ENCODE measurements at places on chromosomes 1 and 21.
A peak's percentile ranks its signal among the peaks of the same experiment; 100 is the strongest.

DNA sequence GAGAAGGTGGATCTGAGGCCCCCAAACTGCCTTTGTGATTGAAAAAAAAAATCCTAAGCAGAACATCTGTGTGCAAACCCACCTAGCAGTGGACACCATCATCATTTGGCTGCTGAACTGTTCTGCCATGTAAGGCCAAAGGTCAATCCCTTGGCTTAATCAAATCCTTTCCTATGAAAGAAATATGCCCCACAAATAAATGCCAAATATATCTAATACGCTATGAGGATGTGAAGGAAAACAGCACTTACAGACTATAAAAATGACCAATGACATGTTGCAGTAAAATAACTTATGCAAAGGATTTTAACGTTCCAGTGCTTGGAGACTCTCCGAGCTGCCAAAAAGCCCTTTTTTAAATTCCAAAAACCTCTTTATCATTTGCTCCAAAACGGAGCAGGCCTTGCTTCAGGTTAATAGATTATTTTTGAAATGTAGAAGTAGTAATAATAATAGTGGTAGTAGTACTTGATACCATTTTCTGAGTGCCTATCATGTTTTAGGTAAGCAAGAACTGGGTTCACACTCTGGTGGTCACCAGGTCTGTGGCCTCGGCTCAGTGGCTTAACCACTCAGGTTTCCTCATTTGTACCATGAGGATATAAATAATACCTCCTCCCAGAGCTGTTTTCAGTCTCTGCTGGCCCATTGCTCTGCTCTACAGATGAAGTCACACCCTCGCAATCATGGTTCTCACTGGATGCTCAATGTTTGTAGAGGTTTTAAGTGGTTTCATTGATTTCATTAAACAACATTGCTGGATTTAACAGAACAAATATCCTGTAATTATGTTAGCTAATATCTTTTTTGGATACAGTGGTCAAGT lies 47.9 kb upstream of the EDEM3 start:
- no peak for DNase-seq

DNA sequence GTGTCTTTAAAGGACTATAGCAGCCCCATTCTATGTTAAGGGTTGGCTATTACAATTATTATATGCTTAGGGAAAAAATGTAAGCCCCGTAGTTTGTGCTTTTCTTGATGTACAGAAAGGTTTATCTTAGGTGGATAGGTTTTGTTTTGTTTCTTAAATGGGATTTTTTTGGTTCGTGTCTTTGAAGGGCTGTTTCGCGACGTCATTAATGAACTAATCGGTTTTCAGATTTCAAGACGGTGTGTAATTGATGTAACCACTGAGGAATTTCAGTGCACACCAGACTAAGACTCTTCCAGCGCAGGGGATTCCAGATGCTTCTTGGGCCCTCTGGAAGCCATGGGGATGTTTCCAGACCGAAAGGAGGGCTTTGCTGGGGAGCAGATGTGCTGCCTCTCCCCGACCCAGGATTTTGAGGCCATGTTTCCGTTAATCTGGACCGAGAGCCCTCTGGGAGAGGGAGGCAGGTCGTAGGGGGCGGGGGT lies 4.8 kb upstream of the SIM2 start:
- no peak for DNase-seq

DNA sequence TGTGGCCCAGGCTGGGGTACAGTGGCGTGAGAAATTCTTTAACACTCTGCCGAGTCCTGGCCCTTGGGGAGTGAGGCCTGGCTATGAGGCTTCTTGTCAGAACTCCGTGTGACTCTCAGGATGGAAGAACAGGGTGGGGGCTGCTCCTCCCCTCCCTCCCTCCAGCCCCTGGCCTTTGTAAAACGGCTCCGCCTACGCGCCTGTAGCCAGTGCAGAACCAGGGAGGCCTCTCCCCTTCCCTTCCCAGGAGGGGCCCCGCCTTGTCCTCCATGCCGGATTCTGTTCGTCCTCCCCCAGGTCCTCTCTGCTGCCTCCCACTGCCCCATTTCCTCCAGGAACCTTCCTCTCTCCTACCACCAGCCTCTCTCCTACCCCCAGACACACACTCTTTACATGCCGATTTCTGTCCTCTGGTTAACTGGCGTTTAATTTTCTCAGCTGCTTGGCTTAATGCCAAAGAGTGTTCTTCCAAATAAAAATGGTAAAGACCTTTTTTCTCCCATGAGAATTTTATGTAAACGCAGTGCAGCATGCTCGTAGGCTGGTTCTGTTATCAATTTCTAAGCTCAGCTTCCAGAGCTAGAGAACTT lies 21.0 kb downstream of the PDE9A start:
- DNase-seq, result no peak

- peak; percentile 11 for DNase-seq
Measured at GRCh38 chr1:182841368-182841988, 2.3 kb downstream of the DHX9 start.

GRCh38 chr1:225209153-225209552 lies 218.7 kb downstream of the LBR start:
- no peak for DNase-seq

DNA sequence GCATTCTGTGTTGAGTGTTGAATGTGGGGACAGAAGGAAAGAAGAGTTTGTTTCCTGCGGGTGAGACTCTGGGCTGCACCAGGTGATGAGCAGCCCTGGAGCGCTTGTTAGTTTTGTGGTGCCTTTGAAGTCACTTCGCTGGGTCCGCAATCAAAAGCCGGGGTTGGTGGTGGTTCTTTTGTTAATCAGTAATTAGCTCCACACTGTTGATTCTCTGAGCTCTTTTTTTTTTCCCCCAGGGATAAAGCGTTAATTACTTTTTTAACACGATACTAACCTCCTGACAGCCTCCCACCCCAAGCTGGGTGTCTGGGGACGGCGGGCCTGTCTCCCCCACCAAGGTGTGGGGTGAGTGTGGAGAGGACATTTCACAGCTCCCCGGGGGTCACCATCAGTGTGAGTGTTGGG lies 56.6 kb downstream of the AGPAT3 start:
- no peak for DNase-seq

- DNase-seq, result no peak
Measured at GRCh38 chr1:29511436-29511835, 275.1 kb downstream of the PTPRU start.

DNA sequence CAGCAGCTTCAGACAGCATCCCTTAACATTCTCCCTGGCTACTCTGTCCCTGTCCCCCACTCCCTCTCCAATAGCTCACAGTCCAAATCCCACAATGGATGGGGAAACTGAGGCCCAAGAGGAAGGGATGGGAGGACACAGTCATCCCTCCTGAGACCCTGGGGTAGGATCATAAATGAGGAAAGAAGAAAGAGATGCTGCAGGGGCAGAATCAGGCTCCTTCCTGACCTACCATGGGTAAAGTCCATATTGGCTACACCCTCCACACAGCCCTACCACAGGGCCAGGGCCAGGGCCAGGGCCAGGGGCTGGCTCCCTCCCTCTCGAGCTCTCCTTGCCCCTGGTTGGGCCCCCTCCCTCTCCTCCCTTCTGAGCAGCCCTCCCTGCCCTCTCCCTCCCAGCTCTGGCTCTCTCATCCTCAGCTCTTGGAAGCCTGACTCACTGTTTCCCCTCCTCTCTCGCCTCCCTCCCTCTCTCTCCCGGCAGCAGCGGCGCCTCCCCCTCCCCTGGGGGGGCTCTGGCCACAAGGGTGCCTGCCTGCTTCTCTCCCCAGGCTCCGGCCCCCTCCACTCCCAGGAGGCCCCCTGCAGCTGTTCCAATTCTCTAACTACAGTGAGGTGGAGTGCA lies 4.9 kb downstream of the AHDC1 start:
- DNase-seq, result peak; percentile 53

- no peak for DNase-seq
Measured at GRCh38 chr21:28752131-28752530, 240.5 kb downstream of the LTN1 start.

DNA sequence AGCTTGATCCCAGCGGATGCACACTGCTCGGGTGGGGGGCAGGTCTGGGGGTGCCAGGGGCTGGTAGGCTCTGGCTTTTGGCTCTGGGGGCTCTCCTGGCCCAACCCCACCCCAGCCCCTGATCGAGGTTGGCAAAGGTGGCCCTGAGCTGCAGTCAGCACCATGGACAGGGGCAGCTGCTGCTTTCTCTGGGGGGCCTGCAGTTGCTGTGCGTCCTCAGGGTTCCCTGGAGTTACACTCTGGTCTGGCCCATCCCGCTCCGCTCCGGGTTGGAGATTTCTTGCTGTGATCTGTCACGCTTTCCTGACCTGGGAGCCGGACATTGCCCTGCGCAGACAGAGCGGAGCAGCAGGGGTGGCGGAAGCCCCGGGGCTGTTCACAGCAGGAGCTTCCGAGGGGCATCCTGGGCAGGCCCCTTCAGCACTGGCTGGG lies 8.0 kb upstream of the PLCH2 start:
- DNase-seq, result no peak

GRCh38 chr1:107525961-107526360 lies 385.1 kb downstream of the NTNG1 start:
- DNase-seq, result no peak

GRCh38 chr1:154747740-154748404 lies 122.2 kb downstream of the KCNN3 start:
- peak; percentile 63 for DNase-seq

GRCh38 chr1:218679391-218679790 lies 334.3 kb downstream of the TGFB2 start:
- DNase-seq, result peak; percentile 41

GRCh38 chr21:17784180-17784598 lies 35.0 kb downstream of the C21orf91 start:
- no peak for DNase-seq

- no peak for DNase-seq
Measured at GRCh38 chr21:18275781-18276180, 31.1 kb downstream of the CHODL start.

DNA sequence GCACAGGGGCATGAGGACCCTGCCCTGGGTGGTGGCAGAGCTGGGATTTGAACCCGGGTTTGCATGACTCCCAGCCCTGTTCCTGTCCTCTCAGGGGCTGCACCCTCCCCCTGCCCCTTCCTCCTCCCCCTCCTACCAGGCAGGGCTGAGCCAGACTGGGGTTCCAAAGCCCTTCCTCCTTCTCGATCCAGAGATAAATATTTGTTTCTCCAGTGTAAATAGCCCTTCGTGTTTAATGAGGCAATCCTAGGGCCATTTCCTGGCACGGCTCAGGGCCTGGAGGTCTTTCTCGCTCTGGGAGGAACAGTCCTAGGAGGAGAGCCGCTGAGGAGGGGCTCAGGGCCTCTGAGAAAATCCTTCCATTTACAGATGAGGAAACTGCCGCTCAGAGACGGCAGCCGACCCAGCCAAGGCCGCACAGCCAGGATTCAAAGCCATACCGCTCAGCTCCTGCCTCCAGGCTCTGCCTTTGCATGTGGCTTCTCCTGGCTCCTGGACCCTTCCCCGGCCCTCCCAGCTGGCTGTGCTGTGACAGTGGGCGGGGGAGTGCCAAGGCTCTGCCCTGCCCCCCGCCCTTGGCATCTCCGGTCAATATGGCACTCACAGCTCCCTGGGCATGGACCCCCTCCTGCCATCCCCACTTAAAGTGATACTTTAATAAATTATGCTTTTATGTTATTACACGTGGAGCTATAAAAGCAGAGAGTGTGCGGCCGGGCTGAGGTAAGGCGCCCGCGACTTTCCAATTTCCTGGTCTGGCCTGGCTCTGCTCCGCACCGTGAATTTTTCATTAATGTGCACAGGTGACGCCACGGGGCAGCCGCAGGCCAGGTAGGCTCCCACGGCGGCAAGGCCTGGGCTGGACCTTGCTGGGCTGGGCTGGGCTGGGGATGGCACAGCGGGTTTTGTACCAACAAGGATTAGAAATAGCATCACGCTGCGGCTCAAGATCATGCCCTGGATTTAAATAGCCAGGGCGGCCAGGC lies 114.7 kb upstream of the WNT4 start:
- DNase-seq, result no peak

DNA sequence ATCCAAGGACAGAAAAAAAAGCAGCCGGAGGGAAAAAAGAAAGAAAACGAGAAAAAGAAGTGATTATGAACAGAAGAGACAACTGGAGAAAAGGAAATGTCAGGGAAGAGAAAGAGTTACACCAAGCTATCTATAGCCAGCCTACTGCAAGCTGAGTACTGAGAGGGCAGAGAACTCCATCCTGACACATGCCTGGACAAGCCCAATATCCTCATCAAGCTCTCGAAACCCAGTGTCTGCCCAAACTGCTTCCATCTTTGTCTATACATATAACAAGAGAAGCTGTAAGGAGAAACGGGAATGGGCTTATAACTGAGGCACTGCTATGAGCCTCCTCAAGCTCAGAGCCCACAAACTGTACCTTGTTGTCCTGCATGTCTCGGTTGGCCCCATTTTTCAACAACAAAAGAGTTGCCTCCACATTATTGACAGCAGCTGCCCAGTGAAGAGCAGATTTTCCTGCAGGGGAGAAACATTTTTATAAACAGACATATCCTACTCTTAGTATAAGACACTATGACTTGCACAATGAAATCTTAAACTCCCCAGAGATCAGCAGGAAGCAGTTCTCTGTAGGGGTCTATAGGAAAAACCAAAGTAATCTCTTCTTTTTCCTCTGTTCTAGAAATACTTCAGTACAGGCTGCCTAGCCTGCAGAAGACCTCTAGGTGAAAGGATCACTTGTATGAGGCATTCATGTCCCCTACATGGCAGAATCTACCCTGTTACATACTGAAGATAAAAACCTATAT lies 21.2 kb upstream of the ADAM30 start:
- no peak for DNase-seq

- no peak for DNase-seq
Measured at GRCh38 chr1:202255343-202255742, 61.7 kb downstream of the LGR6 start.

DNA sequence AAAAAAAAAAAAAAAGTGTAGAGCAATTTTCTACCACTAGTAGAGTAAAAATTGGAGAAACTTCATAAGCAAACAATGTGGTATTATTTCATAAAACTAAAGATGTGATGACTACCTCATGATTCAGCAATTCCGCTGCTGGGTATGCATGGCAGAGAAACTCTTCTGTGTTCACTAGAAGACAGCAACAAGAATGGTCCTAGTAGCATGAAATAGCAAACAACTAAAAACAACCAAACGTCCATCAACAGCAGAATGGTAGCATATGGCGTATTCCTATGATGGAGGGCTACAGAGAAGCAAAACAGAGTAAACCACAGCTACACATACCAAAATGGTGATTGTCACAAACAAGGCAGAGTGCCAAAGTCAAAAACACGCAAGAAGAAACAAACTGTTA lies 18.9 kb downstream of the HTR1D start:
- DNase-seq, result peak; percentile 98

DNA sequence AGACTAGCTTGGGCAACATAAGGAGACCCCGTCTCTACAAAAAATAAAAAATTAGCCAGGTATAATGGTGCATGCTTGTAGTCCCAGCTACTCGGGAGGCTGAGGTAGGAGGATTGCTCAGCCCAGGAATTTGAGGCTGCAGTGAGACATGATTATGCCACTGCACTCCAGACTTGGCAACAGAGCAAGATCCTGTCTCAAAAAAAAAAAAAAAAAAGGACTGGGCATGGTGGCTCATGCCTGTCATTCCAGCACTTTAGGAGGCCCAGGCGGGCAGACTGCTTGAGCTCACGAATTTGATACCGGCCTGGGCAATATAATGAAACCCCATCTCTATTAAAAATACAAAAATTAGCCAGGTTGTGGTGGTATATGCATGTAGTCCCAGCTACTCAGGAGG lies 47.3 kb upstream of the BCL10 start:
- DNase-seq, result no peak

All from AG10803 (cell line).